ENCODE measurements at places on chromosomes 11 and 22.

DNA sequence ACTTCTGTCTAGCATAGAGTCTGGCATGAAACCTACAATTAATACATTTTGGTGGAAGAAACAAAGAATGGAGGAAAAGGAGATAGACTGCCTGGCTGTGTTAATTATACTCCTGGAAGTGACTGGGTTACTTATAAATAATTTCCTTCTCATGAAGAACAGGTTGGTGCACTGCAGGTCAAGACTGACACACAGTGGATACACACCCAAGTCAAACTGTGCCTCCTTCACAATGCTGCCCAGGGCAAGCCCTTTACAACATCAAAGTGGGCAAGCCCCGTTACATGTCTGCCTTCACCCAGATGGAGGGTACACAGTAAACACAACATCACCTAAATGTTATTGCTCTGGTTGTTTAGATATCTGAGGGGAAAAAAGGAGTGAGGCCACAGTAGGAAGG, 83.7 kb upstream of the KCNA4 start:
- DNase-seq = no peak

DNA sequence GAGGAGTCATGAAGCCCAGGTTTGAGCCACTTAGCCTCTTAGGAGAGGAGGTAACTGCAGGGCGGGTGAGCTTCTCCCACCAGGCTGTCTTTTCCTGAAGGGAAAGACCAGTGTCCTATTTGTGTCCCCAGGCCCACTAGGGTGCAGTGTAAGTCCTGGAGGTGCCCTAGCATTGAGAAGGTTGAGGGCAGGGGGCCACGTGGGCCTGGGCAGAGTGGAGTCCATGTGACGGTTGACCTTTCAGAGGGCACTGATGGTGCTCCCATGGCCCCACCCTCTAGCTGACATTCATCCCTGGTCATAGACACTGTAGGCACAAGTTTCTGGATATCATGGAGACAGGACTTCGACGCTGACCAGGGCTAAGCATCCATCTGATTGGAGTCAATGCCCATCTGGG, 44.1 kb upstream of the TP53I11 start:
- DNase-seq = no peak

DNA sequence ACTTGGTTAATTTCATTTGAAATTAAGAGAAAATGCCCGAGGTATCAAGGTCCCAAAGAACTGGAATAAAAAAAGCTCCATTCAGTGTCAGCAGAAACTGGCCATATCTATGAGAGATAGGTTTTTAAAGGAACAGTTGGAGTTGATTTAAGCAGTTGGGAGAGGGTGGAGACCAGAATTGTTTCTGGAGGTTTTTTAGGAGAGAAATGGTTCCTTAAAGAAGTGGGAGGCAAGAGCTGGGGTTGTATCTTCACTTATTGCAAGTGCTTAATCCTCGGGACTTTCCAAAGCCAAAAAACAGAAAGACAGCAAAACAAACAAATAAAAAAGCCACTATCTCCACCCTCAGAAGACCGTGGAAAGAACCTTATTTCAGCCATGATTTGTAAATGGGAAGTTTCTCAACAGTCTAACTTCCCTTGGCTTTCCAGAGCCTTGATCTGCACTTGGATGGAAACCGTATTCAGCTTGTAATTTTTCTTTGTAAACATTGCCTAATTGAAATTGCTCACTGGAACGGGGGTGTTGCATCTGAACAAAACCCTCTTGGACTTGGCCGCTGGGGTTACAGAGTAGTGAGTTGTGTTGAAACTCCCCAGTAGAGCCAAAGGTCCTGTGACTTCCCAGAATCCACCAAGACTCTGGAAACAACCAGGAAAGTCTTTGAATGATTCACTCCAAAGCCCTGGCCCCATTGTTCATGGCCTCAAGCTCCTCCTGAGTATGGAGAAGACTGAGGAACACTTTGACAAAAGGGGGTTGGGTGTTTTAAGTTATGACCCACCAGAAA, 115.6 kb downstream of the SLC1A2 start:
- peak; percentile 90 for DNase-seq

GRCh38 chr11:131099746-131100145, 183.5 kb upstream of the SNX19 start:
- no peak for DNase-seq

DNA sequence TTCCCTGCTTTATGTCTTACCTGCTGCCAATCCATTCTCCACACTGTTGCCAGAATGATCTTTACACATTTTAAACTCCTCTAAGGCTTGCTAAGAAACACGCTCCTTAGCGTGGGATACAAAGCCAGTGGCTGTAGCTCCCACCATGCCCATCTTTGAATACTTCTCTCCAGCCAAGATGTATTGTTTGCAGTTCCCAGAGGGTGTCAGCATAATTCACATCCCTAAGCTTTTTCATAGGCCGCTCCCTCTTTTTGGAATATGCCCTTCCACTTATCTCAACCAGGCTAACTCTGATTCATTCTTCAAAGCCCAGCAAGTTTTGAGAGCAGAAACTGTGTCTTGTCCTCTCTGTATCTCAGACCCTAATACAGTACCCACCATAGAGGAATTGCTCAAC, 8.1 kb upstream of the UPK2 start:
- no peak for DNase-seq

- no peak for DNase-seq
Observed at GRCh38 chr11:65307298-65308229, 7.1 kb upstream of the CDC42EP2 start.

DNA sequence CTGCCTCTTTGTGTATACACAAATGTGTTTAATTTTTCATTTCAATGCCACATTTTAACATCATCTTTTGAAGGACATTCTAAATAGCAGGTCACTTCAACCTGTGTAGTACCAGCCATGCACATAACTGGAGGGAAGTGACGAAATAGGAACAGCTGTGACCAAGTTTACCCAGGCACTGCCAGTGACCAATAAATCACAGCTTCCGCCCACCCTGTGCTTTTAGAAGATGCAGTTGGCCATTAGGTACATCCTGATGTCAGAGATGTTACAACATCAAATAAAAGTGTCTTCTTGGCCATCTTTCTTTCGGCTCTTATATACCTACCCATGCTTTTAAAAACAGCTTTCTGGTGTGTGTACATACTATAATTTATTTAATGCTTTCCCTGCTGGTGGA, 7.8 kb downstream of the LDLRAD3 start:
- DNase-seq = no peak

DNA sequence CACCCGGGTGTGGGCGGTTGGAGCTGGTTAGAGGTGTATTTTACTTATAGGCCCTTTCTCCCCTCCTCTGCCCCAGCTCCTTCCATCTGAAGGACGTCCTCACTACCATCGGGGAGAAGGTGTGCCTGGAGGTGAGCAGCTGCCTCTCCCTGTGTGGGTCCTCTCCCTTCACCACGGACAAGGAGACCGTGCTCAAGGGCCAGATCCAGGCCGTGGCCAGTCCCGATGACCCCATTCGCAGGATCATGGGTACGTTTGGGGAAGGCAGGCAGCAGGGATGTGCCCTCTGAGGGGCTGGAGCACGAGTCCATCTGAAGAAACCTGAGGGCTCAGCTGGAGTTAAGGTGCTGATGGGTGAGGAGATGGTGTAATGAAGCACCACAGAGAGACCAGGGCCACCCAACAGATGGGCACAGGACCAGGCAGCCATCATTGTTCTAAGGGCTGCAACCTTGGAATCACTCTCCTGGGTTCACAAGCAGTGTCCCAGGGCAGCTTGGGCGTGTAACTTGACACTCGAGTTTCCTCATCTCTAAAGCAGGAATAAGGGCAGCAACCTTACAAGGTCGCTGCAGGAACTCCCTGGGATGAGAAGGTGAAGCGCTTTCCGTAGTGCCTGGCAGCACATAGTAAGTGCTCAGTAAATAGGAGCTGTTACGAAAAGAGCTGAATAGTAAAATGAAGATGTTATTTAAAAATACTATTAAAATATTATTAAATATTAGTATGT, 29.4 kb downstream of the TCP11L1 start:
- DNase-seq = no peak

DNA sequence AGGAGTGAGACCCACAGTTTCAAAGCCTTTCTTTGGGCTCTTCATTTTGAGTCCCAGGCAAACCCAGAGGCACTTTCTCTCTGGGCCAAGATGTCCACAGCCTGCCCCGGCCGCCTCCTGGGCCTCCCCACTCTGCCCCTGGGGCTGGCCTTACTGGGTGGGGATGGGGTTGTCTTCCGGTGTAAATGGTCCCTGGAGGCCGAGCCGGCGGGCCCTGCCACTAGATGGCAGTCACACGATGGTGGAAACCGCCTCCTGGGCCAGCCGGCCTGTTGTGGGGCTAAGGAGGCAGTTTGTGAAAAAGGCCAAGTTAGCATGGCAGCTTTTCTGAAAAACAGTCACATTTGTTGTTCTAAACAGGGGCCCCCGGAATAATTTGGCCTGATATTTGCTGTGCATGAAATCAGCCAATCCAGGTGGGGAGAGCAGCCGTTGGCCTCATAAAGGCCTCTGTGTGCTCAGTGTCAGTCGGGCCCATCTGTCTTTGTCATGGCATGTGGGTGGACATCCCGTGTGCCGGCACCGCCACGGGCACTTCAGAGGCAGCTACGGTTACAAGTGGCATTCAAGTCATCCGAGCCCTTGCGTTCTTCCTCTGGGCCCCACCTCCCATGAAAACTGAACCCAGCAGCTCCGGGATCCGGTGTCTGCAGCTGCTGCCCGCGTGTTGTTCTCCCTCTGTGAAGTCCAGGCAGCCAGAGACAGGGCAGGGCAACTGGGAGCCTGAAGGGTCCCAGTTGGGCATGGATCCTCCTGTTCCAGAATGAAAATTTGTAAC, 6.5 kb downstream of the MRPL23 start:
- no peak for DNase-seq

DNA sequence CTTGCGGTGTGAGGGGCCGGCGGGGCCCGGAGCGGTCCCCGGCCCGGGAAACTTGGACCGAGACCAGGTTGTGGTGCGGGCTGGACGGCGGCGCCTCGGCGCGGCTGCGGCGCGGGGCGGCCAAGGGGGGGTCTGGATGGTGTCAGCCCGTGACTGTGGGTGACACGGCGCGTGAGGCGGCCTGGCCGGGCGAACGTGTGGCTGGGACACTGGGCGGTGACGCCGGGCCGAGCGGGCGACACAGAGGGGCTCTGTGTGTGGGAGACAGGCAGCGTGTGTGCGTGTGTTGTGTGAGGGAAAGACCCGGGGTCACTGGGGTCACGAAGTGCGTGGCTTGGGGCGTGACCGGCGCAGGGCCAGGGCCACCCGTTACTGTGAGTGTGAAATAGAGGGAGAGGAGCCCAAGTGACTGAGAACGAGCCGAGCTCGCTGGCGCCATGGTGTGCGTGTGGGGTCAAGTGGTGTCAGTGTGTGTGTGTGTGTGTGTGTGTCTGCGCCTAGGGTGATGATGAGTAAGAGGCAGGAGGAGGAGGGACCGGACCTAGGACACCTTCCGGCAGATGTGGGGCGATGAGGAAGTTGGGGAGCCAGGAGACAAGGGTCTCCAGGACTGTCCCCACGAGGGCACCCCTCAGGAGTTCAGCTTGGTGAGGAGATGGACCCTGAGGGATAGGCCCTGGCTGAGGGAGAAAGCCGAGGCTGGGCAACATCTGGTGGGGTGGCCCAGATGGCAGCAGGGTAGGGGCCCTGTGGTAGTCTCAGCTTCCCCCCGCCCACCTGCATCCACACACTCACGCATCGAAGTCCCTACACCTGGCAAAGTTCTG, 817 bp downstream of the RELT start:
- peak; percentile 81 for DNase-seq

DNA sequence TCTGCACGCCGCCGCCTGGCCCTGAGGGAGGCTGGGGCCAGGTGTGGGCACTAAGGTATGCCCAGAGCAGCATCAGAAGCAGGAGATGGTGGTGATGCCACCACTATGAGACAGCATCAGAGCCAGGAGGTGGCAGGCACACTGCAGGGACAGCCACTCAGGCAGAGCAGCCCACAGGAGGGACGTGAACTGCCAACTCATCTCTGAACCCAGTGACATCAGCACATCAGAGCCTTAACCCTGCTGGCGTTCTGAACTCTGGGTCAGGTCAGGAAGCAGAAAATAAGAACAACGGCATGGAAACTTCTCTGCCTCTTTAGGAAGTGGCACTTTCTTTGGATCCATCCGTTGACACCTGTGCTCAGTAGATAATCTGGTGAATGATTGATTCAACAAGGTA, 14.7 kb upstream of the IFT27 start:
- no peak for DNase-seq

DNA sequence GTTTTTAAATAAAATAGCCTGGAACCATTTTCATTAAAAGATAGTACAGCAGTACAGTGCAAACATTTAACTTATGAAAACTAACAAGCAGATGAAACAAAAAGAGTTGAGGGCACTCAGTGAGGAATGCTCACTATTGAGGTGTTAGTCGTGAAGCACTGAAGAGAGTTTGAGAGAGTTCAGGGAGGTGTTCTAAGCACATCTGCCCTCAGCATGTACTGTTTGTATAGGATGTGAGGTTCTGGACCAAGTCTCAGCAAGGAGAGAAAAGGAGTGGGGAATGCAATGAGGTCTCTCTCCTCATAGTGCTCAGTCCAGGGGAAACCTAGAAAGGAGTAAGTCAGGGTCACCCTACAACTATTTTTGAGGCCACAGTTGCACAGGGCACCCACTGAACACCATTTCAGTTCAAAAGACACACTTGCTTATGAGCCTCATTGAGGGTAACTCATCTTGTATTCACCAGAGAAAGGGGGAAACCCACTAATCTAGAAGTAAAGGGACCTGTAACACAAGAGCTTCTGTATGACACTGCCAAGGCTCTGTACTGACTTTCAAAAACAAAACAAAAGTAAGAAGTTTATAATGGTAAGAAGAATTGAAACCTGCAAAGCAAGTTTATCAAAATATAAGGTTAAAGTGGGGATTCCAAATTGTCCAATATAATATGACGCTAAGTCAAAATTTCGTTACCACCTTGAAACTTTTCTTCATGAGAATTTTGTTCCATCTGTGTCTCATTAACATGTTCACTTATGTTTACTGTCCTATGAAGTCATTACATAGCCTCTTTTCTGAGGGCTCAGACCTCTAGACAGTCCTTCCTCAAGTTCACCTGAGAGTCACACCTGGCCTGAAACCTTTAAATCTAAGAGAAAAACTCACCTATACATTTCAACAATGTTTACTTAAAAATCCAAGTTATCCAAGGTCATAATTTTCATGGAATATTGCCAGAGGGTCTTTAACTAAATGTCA, 275.3 kb downstream of the ETS1 start:
- no peak for DNase-seq

GRCh38 chr11:32121012-32121411, 30.1 kb downstream of the RCN1 start:
- no peak for DNase-seq

DNA sequence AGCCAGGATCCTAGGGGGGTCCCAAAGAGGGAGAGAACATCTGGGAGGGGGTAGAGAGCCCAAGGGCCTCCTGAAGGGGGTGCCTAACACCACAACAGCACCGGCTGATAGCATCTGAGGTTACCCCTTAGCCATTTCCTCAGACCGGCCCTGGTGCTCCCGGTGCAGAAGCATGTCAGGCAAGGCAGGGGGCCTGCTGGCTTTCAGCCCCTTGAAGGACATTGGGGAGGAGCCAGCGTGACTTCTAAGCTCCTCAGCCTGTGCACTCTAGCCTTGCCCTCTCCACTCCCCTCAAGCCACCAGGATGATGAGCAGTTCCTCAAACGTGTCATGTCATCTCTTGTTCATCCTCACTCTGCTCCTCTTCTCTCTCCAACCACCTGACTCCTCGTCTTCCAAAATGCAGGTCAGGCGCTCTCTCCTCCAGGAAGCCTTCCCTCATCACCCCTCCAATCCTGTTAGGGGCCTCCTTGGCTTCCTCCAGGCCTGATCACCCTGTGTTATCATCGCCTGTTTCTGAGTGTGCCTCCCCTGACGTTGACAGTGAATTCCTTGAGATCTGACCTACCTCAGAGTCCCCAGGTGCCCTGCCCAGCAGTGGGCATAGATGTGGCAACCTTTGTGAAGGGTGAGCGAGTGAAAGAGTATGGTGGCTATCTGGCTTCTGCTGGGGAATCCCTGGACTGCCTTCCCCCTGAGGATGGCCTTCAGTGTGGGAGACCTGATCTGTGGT, 6.1 kb downstream of the P2RY2 start:
- DNase-seq = peak; percentile 32

Measured in tibial artery (tissue), 4 donors.